ENCODE measurements at places on chromosomes 3 and 15. TPM values are rescaled to one million over a fixed set of nuclear protein-coding genes. Genes with fewer than 3 reads are reported as not detected.

- DNase-seq, result no peak
These were observed 9.1 kb downstream of the BNC1 start for GRCh38 chr15:83275412-83275811.

DNA sequence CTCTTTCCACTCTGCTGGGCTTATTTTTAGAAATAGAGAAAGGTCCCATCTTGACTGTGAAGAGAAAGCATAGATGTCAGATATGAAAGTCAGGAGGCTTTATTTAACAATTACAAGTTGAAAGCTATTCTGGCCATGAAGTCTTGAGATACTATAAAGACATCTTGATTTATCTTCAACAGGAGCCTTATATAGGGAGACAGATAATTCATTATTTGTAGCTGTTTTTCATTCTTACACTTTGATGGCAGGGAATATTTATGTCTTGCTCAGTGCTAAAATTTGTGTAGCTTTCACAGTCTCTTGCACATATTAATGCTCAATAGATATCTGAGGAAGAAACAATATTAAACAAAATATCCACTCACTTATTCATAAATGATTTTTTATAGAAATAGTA, 248.8 kb downstream of the C3orf38 start:
- no peak for DNase-seq

- DNase-seq, result no peak
These were observed 14.4 kb downstream of the NR2F2 start for GRCh38 chr15:96344706-96345559.

DNA sequence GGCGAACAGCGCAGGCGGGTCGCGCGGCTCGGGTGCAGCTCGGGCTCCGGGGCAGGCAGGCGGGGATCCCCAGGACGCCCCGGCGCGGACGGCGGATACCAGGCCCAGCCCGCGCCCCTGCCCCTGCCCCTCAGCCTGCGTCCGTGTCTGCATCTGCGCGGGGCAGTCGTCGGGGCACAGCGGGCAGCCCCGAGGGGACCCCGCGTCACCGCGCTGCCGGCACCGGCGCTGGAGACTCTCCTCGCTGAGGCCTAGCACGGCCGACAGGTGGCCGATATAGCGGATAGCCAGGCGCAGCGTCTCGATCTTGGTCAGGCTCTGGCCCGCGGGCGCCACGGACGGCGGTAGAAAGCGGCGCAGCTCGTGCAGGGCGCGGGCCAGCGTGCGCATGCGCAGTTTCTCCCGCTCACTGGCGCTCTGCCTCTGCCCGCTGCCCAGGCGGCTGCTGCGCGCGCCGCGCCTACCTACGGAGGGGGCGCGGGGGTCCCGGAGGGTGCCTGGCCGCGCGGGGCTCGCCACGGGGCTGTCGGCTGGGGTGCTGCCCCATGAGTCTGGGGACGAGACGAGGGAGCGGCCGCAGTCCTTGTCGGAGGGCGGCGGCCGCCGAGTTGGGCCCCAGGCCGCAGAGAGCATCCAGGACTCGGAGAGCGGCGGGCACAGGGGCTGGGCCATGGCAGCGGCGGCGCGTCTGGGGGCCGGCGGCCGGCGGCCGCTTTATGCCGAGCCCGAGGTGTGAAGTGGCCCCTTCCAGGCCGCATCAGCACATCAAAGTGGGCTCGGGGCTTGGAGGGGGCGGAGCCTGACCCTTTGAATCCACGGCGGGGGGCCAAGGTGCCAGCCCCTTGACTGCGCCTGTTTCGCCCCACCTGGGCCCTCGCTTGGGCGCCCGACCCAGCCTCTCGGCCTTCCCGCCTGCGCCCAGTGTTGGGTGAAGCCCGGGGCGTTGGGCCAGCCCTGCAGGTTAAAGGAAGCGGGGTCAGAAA, at the start of gene MESP1:
Gene MESP1 (minus strand): TSS at position 690 of the 983 bp plus-strand sequence. CDS start 18 bp downstream, at position 672.
- DNase-seq, result peak; percentile 91

Gene TF
- 0.67 TPM for total RNA-seq

DNA sequence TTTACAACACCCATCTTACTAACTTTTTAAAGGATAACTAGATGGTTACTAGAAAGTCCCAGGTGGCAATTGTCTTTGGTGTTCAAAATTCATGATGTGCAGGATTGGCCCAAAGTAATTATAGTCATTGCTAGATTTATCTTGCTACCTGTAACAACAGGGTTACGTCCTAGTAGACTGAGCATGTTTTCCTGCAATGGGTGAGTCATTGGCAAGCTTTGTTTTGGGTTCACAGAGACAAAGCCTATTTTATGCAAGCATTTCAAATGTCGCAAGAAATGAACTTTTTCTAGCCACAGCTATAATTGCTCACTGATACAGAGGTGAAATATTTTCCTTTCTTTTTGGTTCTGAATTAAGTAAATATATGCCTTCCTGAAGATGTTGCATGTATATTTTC, 267.6 kb downstream of the AGBL1 start:
- DNase-seq, result no peak

Gene GUCA1C
- total RNA-seq, result not detected

GRCh38 chr3:153545471-153545870, 383.4 kb downstream of the RAP2B start:
- DNase-seq, result no peak

GRCh38 chr3:189756582-189757078, 125.4 kb downstream of the TP63 start:
- no peak for DNase-seq

GRCh38 chr15:90425726-90426346, 37.8 kb downstream of the IQGAP1 start:
- DNase-seq, result no peak

Gene TRIM42
- not detected for total RNA-seq

DNA sequence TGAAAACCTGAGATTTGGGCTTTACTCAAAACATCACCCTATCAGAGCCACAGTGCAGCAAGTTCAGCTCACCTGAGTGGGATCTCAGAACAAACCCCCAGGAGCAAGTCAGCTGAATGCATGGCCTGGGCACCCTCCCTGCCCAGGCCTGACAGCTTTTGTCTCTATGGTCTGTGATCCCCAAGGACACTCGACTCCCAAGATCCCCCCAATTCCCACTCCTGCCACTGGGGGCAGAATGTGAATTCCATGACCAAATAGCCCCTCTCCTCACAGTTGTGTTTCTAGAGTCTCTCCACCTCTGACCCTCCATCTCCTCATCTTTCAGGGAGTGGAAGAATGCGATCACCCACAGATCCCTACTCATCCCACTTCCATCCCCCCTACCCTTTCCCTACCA, 58.9 kb downstream of the ZNF445 start:
- no peak for DNase-seq

Gene USP19
- total RNA-seq, result 45.3 TPM

Gene EEF1AKMT4
- total RNA-seq, result 4.4 TPM

GRCh38 chr15:77749236-77749997, 116.7 kb upstream of the LINGO1 start:
- DNase-seq, result no peak

GRCh38 chr3:1515882-1516281, 423.1 kb downstream of the CNTN6 start:
- no peak for DNase-seq

DNA sequence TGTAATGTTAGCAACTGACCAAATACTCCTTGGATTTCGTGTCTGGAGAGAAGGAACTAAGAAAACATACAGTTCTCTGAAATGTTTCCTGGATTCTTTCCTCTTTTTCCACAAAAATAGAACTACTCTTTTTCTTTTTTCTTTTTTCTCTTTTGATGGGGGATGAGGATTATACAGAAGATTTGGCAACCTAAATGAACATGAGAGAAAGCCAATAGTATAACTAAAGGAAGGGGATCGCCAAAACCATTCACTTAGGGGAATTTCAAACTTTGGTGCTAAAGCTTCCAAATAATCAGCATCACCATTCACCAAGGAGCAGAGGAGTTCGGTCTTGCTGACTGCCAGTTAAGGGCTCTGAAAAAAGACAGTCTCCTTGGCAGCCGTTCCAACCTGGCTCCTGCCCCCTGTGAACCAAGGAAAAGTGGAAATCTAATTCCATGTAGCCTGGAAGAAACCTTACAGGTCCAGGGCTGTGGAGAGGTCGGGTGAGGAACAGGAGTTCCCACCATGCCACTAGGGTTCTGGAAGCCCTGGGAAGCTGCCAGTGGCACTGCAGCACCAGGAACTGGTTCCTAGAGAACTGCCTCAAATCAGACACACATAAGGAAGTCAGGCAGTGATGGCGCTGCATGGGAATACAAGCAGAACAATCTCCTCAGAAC, 176.9 kb downstream of the TNIK start:
- DNase-seq, result no peak

DNA sequence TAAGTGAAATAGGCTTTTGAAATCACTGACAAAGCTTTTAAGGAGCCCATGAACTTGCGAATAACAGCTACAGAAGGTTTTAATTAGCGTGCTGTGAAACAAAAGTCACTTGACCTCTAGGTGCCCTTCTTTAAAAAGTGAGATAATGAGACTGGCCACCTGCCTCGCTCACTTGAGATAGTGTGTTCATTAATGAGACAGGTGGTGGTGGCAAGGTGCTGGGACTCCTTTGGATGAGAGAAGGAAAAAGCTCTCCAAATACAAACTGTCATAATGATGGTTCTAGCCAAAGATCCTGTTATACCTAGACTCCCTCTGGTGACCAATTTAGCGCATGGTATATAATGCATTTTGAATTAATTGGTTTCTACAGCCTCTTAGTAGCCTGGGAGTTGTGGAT, 22.7 kb upstream of the IREB2 start:
- DNase-seq, result no peak

DNA sequence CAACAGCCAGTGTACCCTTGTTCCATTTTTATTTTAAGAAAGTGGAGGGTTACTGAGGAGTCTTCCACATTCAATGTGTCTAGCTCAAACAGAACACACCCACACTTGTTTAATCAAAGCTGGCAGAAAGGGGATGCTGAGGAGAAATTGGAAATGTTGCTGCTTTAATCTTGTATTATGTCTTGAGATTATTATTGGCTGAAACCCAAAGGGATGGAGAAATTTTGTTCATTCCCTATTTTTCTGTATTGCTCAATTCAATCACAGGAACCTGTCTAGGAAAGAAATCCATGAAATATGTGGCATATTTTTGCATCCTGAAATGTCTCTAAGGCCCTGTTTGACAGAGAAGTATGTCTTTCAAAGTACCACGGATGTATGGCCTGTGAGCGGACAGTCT, 238.0 kb downstream of the MYRIP start:
- no peak for DNase-seq

Gene CACNA2D3
- total RNA-seq, result not detected

Measured in activated CD4-positive, alpha-beta memory T cell treated with anti-CD3 and anti-CD28 coated beads for 36 hours (primary cell).